Spleen (tissue), 13 donors: ENCODE measurements at places on chromosomes 2 and 18. TPM values are rescaled to one million over a fixed set of nuclear protein-coding genes. Genes with fewer than 3 reads are reported as not detected.

- DNase-seq, result no peak
These were observed 290.8 kb upstream of the CHAC2 start for GRCh38 chr2:53476834-53477233.

DNA sequence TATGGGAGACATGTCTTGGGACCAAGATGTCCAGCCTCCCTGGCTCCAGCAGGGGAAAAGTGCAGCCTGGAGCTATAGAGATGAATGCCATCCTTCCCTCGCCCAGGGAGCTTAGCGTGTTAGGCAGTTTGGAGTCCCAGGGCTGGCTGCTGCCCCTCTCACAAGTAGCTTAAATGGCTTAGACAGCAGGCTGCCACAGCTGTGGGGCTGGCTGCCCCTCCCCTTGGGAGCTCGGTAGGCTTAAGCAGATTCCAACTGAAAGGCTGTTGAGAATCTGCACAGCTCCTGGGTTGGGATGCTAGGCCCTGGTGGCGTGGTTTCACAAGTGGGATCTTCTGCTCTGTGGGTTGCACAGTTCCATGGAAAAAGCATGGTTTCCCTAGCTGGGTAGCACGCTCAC is 940.5 kb upstream of the DDX18 start:
- peak; percentile 39 for DNase-seq

The CARF gene
- 3.2 TPM for polyA plus RNA-seq

The SPATA3 gene
- not detected for polyA plus RNA-seq

The CNTNAP5 gene
- polyA plus RNA-seq, result not detected

GRCh38 chr2:79627237-79627636 is 114.4 kb downstream of the CTNNA2 start:
- no peak for DNase-seq

DNA sequence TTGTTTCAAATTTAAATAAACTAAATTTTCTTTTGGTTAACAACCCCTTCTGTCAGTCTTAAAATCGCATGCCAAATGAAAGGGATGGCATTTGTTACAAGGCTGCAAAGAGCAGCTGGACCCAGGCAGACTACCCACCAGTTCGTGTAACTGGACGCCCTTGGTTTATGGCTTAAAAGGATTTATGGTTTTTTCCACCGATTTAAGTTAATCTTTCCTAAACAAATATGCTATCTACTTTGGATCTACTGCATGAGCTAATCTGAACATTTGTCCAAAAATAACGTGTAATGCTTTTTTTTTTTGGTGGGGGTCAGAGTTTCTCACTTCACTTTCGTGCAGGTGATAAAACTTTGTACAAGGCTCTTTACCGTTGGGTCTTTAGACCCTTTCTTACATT is 62.9 kb downstream of the DIS3L2 start:
- DNase-seq, result no peak

- DNase-seq, result no peak
These were observed 720.4 kb upstream of the GYPC start for GRCh38 chr2:125935559-125935958.

- DNase-seq, result no peak
These were observed 49.1 kb downstream of the SOX11 start for GRCh38 chr2:5741242-5741641.

GRCh38 chr18:62897153-62897552 is 181.8 kb downstream of the PHLPP1 start:
- no peak for DNase-seq

DNA sequence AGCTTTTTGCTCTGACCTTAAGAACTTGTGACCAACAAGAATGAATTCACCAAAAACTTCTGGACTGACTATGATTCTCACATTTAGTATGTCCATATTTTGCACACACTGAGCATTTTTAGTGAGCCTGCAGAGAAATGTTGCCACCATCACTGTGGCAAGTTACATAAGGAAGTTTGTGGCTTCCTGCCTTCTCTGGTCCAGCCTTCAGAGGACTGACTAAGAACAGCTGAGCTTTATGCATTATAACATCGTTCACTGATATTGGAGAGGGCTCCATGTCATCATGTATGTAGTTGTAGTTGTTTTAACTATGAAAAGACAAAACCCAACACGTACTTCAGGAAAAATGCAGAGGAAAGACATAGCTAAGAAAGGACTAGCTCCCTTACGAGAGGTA is 218.0 kb upstream of the CRIM1 start:
- no peak for DNase-seq

GRCh38 chr2:206260188-206261012 is 14.1 kb upstream of the ZDBF2 start:
- no peak for DNase-seq

DNA sequence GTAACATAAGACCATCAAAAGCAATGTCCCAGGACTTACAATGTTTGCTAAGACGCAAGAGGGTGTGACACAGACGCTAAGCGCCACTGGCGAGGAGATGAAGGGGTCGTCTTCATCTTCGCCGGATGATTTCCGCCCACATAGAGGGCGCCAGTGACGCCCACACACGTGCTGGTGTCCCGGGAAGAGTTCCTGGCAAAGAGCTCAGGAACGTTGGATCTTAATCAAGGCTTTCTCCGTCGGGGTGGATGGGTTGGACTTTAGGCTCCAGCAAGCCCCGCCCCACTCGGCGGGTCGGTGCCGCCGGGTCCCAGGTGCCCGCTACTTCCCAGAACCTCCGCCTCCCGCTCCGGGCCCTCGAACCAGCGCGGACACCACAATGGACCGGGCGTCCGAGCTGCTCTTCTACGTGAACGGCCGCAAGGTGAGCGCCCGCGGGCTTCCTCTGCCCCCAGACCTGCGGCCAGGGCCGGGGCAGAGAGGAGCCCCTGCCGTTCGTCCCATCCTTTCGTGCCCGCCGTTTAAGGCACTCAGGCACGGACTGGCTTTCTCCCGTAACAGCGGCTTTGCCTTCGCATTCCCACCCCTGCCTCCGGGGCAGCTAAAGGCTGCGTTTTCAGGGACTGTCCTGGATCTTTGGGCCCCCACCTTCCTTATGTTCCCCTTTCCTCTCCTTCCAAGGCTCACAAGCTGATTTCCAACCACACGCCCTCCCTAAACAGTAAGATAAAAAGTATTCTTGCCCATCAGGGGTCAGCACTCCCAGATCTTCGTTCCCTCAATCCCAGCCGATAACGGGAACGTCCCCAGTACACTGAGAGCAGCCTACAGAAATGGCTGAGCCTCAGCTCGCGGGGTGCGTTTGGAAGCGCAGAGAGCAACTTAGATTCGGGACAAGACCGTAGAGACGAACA is at the start of gene AOX1:
Gene AOX1 (plus strand): TSS at position 285 of the 914 bp plus-strand sequence. CDS start 95 bp downstream, at position 380.
- peak; percentile 84 for DNase-seq

The SOWAHC gene
- polyA plus RNA-seq, result 1.6 TPM

- DNase-seq, result no peak
These were observed 68.3 kb downstream of the FAM117B start for GRCh38 chr2:202703091-202703490.

The CPO gene
- 0.15 TPM for polyA plus RNA-seq

DNA sequence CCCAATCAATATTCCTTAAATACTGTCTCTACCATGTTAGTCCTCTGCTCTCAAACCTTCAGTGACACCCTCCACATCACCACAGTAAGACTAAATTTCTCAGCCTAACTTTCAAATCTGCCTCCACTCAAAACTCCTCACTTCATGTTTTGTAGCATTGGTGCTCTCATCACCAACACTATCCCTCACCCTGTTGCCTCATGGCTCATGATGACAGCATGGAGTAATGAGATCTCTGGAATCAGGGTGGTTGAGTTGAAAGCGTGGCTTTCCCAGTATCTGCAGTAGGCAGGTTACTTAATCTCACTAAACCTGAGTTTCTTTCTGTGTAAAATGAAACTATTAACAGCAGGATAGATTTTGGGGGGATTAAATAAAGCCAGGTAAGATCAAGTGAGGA is 621.4 kb downstream of the NYAP2 start:
- no peak for DNase-seq

GRCh38 chr2:24382363-24383073 is 22.2 kb upstream of the ITSN2 start:
- peak; percentile 79 for DNase-seq

- no peak for DNase-seq
These were observed 53.8 kb downstream of the GULP1 start for GRCh38 chr2:188345426-188345825.

GRCh38 chr2:27573452-27573851 is 9.4 kb upstream of the ZNF512 start:
- no peak for DNase-seq

GRCh38 chr2:216637472-216637871 is 4.3 kb downstream of the IGFBP2 start:
- DNase-seq, result no peak

DNA sequence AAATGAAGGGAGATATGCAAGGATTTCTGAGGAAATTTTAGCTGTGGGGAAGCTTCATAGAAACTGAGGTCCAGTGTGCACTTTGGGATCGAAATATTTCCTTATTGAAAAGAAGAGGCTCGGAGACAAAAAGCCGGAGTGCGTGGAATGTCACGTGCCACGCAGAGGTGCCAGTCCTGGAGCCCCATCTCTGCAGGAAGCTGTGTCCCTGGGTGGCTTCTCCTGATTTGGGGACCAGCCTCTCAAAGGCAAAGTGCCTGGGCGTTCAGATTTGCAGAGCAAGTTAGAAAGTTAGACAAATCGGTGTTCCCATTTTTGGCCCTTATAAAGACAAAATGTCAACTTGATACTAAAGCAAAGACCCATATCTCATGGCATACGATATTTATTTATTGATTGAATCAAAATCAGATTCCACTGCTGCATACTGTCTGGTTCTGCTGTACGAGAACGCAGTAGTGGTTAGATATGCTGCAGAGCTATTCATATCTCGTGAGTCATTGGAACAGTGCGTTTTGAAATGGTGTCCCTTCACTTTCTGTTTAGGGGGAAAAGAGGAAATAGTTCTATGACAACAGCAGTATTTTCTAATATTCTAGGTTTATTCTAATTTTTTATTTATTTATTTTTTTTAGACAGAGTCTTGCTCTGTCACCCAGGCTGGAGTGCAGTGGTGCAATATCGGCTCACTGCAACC is 9.1 kb upstream of the ATG16L1 start:
- DNase-seq, result no peak

DNA sequence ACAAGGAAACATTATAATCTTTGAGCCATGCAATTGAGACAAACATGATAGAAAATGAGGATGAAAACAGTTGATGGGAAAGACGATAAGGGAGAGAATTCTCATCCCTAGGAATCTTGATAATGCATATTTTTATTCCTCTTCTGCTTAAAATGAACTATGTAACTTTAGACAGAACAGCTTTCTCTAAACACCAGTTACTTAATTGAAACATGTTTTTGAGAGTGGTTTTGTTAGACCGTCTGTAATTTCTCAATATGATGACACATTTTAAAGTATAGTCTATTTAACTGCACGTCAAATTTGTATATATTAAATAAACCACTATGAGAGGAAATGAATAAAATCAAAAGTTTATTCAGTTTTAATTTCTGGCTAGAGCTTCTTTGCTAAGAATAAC is 1453.9 kb upstream of the NXPH2 start:
- DNase-seq, result no peak

DNA sequence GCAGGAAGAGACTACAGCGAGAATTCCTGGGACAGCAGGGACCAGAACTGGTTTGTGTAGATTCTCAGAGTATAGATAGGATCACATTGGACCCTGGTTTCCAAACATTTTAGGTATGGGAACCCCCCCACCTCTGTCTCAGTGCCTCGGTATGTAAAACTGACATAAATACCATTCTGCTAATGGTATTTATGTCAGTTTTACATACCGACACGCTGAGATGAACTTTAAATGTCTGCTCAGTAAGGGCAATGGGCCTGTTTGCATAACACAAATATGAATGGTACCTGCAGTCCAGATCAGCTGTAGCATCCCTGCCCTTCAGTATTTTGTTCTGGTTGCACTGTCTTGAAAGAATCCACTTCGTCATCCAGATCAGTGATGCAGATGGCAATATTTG is 73.2 kb downstream of the WDSUB1 start:
- no peak for DNase-seq

GRCh38 chr2:9428965-9429577 is 5.6 kb downstream of the CPSF3 start:
- DNase-seq, result no peak

- DNase-seq, result no peak
These were observed 51.8 kb downstream of the TEX44 start for GRCh38 chr2:231644426-231644825.

DNA sequence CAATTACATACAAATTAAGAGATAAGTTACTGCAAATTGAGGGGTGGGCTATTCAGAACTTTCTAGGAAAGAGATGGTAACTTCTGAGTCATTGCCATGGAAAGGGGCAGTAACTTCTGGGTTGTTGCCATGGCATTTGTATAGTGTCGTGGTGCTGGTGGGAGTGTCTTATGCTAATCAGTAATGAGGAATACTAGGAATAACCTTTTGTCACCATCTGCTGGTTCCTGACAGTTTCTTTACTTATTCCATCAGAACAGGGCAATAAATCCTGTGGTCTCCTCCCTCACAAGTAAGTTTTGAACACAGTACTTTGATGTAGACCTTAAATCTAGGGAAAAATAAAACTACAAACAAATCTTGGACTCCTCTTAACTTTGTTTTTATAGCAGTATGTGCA is 435.4 kb downstream of the BCL11A start:
- no peak for DNase-seq

DNA sequence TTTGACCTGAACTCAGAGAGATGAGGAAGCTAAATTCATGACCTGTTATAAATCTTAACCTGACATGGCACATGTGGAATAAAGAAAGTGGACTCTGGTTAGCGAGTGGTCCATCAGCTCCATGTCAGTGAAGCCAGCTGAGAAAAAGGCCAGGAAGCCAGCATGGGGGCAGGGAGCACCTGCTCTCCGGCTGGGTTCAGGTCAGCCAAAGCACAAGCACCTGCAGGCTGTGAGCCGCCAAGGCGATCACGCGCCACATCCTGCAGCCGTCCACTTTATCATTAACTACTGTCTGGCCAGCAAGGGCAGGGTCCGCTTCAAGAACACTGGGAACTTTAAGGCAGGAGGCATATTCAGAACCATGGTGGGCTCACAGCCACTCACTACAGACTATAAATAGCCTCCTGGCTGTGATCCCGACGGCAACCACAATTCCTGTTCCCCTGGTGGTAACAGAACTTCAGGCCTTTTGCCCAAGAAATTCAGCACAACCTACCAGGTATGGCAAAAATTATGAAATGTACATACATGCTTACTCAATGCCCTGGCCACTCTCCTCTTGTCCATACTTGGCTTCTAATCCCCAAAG is 35.5 kb downstream of the ACVR1 start:
- no peak for DNase-seq

The PROM2 gene
- polyA plus RNA-seq, result 0.74 TPM

- no peak for DNase-seq
These were observed 212.6 kb downstream of the SH3RF3 start for GRCh38 chr2:109341355-109342255.

The BCL11A gene
- polyA plus RNA-seq, result 44.8 TPM
